ENCODE measurements at places on chromosomes 5 and 9. TPM values are rescaled to one million over a fixed set of nuclear protein-coding genes. Genes with fewer than 3 reads are reported as not detected.

DNA sequence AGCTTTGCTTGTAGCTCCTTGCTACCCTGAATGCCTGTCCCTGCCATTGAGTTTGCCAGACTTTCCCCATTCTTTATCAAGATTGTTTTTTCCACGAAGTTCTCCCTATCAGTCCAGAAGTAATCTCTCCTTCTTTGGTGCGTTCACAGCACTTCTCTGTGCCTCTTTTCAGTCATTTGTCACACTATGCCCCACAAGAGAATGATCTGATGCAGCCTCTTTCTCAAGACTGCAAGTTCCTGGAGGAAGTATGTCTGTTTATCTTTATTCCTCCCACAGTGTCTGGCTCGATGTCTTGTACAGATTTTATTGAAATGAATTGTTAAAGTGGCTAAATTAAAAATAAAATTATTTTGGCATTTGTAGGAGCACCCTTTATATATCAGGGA lies 99.3 kb downstream of the CCDC192 start:
- DNase-seq = no peak

DNA sequence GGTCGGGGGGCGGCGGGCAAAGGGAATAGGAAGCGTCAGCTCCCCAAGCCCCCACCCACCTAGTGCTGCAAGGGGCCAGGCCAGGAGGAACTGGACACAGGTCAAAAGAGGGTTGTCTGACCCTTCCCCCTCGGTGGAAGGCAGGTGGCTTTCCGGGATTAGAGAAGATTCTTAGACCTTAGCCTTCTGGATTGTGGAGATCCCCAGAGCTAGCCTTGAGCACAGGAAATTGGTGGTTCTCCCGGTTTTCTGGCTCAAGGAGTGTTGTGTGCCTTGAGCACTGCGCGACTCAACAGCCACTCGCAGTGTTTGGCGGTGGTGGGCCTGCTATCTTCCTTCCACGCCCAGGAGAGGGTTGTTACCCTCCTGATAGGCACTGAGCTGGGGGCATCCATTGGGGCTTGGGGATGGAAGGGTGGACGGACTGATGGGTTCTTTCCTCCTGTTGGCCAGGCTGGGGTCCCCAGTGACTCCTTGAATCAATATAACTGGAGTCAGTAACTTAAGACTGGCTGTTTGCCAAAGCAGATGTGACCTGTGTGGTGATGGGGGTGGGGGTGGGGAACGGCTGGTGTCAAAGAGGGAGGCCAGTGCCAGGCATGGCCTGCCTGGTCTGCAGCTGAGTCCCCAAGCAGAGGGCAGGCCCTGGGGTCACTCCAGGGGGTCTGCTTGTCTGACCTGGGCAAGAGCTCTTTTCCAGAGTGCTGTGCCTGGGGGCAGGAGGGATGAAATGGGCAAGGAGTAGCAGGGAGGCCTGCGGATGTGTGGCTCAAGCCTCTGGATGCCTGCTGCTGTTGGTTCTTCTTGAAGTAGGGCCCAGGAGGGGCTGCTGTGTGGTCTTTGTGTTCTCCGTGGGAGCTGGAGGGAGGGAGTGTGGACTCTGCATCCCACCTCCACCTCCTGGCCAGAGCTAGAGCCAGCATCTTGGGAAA lies 2.1 kb downstream of the FGF18 start:
- DNase-seq = no peak

GRCh38 chr5:139926797-139927503 lies 116.1 kb downstream of the NRG2 start:
- DNase-seq = no peak

DNA sequence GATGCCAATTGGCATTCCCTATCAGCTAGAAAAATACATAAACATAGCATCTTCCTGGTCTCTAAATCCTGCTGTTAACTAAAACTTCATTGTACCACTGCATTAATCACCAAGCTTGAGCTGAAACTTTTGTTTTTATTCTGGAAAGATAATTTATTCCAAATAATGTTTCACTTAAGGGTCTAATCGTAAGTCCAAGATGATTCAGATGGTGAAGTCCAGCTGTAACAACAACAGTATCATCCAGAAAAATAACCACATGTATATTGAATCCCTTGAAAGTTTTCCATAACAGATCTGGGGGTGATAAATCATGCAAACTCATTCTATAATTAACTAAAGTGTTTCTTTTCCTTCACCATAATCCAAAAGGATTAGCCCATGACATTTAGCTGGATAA lies 23.9 kb downstream of the RORB start:
- no peak for DNase-seq

DNA sequence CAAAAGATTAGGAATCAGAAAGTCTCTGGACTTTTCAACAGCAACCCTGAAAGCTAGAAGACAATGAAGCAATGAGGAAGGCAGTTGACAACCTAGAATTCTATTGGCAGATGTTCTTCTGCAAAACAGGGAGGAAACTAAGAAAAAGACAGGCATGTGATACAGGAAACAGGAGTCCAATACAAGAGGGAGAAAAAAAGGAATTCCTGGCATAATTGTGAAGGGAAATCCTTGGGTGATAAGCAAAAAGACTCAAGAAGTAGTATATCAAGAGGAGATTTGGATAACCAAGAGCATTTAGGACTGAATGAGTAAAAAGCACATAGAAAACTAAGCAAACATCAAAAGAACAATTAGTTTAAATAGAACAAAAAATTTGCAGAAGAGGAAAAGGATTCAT lies 58.6 kb downstream of the LPAR1 start:
- DNase-seq = no peak

Gene FUT7
- not detected for total RNA-seq

Gene CDC25C
- total RNA-seq = 6.2 TPM
